ENCODE measurements at places on chromosomes 1 and 21.

DNA sequence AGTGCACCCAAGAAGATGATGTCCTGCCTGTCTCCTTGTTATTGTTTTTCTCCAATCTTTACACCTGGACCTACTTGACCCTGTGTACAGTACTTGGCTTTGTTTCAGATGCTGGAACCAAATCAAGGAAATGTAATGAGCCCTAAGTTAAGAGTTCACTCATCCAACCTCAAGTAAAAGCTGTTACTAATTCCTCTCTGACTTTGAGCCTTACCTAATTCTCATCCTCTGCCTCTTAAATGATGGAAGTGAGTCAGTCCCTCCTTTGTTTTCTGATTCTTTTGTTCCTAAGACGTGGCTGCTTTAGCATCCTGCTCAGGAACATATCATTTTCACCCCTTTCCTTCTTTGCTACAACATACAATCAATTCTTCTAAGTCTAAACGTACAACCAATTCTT is 15.3 kb upstream of the PLA2G4A start:
- DNase-seq, result no peak

DNA sequence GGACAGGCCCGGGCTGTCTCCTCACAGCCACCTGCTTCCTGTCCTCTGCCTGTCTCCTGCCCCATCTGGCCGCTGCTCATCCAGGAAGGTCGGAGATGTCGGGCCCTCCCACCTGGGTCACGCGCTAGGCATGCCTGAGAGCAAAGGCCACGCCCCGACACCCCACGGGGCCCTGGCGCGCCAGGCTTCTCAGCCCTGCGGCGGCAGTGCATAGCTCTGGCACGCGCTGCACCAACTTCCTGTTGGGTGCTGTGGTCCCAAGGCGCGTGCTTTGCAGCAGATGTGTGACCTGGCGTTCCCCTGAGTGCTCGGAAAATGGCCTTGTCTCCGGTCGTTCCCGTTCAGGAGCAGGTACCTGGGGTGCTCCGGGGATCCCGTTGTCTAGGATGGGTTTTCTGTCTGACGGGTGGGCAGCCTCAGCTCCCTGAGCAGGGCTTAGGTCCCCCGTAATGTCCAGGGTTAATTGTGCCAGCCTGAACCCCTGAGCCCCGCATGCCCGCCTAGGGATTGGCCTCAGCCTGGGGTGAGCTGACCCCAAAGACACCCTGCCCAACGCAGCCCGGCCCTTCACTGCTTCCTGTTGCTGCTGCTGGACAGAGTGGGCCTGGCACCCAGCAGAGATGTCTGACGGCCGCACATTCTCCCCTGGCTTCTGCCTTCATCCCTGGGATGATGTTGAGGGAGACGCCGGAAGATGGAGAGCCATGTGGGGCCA is 19.4 kb upstream of the KCNAB2 start:
- peak; percentile 90 for DNase-seq

GRCh38 chr1:236468625-236469024 is 55.2 kb upstream of the LGALS8 start:
- no peak for DNase-seq

DNA sequence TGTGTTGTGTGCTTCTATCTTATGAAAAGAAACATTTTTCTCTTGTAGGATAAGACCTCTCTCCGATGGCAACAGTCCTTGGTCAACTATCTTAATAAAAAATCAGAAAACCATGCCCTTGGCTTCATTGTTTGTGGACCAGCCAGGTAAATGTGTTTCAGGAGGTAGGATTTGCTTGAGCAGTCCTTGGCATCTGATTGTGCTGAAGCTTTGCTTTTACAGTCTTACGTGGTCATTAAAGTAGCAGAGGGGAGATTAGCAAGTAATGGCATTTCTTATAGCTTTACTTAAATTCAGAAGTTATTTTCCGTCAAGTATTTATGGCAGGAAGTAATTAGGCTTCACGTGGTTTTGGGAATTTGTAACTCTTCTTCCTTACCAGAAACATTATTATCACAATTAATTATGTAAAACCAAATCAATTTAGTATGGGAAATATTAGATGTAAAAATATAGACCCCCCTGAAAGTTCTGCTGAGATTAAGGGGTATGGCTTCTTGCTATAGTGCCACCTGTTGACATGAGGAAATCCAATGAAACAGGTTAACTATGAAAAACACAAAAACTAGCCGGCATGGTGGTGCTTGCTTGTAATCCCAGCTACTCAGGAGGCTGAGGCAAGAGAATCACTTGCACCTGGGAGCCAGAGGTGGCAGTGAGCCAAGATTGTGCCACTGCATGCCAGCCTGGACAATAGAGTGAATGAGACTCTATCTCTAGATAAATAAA is 49.0 kb downstream of the MAP3K21 start:
- DNase-seq, result no peak

DNA sequence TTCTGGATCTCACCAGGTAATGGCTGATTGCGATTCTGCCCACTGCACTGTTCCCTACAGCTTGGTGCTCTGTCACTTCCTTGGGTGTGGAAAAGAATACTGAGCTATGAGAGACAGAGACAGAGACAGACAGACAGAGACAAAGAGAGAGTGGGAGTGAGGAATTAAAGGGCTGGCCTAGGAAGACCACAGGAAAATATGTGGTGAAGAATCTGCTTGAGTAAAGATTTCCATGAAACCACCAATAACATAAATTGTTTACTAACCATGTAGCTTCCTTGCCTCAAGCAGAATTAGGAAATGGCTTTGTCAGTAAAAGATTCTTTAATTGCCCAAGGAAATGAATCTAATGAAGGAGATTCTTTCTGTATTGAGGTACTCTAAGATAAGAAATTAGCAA is 54.4 kb downstream of the MPZL1 start:
- no peak for DNase-seq

- DNase-seq, result peak; percentile 47
Measured at GRCh38 chr1:161440312-161440894, 64.9 kb upstream of the FCGR2A start.

GRCh38 chr1:234127026-234127671 is 222.7 kb downstream of the SLC35F3 start:
- no peak for DNase-seq

DNA sequence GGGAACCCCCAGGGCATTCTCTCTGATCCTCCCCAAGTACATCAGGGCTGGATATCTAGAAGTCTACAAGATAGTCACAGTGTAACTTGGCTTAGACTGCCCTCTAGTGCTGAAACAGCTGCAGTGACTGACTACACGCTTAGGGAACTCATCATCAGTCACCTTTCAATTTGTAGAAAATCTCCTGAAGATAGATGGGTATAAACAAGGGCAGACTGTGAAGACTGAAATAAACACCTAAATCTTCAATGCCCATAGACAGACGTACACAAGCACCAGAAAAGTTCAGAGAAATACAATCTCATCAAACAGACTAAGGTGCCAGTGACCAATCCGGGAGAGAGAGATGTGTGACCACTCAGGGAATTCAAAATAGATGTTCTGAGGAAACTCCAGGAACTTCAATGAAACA is 46.6 kb downstream of the PACC1 start:
- peak; percentile 71 for DNase-seq

DNA sequence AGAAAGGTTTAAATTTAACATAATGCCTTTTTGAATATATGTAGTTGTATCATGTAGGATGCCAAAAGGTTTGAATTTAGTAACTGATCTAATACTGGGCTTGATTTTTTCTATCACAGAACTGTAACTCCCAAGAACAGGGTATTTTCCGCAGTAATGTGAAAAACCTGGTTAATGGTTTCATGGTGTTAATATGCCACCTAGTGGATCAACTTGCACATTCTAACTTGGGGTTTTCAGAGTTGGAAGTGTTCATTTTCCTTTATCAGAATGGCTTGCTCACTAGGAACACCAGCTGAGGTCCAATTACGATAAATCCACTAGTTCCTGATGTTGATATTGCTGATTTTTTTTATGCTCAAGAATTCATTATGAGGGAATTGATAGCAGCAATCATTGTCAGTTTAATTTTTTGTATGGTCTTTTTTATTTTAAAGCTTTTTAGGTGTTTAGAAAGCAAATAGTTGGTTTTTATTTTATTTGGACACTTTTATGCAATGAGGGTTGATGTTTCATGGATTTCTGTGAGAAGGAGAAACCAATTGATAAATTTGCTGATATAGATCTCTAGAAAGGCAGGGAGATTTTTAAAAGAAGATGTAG is 157.2 kb downstream of the PLA2G4A start:
- peak; percentile 43 for DNase-seq

DNA sequence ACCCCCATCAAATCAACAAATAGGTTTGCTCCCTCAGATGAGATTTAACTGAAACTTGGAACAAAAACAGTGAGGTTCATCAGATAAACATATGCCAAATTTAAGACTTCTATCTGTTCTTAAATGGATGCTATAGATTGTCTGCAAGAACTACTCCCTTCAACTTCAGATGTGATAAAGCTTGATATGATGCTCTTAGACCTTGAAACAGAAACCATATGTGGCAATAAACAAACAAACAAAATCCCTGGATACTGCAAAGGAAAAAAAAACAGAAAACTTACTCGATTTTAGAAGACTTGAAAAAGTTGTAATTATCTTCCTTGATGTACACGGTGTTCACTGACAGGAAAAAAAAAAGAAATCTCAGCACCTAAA is 286.1 kb upstream of the USP25 start:
- no peak for DNase-seq

GRCh38 chr21:25997788-25998611 is 172.6 kb downstream of the APP start:
- DNase-seq, result no peak

- DNase-seq, result no peak
Measured at GRCh38 chr21:39088831-39089380, 94.3 kb downstream of the PSMG1 start.

GRCh38 chr1:29664711-29665110 is 428.4 kb downstream of the PTPRU start:
- no peak for DNase-seq

GRCh38 chr1:156356875-156357534 is 12.0 kb upstream of the RHBG start:
- DNase-seq, result peak; percentile 74

GRCh38 chr1:13535227-13535626 is 21.4 kb upstream of the LRRC38 start:
- DNase-seq, result no peak

DNA sequence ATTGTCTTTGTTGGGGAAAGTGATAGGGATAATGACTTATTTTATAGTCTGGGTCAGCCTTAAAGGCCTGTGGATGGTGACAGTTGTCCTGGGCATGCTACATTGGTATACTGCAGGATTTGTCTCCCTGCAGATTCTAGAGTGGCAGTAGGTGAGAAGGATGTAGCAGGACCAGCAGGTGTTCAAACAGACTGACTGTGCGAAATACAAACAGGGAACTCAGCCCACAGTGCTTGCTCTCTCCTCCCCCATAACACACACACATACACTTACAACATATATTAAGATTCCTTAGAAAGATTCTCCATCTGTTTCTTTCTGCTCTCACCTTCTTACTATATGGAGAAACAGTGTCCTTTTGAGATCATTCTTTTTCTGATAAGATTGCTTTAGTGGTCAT is 6.9 kb downstream of the PDE4B start:
- no peak for DNase-seq

- no peak for DNase-seq
Measured at GRCh38 chr1:29323636-29324035, 87.3 kb downstream of the PTPRU start.

DNA sequence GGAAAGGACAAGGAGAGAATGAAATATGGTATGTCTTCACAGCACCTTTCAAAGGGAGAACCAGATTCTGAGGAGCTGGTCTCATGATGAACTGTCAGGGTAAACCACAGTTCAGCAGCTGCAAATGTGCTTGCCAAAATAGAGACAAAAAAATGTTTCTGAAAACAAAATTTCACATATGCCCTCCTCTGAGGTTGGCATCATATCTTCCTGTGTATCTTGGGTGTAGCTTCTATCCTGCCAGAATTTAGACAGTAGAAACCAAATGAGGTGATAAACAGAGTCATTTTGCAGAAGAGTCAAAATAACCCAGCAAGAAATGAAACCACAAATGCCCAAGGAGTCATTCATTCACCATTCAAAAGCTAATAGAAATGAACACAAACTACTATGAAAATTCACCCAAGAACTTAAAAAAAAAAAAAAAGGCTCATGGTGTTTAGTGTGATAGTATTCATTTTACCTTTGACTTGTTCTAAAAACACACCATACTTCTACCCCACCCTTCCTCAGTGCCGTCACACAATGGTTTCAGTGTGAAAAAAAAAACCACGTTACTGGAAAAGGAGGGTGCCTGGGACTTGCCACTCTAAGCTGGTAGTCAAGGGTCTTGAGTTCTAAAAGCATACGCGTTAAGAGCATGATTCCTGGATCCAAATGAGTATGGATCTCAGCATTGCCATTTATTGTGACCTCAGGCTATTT is 18.5 kb downstream of the SELL start:
- peak; percentile 86 for DNase-seq

- DNase-seq, result no peak
Measured at GRCh38 chr1:36183309-36183856, 27.4 kb downstream of the MAP7D1 start.

DNA sequence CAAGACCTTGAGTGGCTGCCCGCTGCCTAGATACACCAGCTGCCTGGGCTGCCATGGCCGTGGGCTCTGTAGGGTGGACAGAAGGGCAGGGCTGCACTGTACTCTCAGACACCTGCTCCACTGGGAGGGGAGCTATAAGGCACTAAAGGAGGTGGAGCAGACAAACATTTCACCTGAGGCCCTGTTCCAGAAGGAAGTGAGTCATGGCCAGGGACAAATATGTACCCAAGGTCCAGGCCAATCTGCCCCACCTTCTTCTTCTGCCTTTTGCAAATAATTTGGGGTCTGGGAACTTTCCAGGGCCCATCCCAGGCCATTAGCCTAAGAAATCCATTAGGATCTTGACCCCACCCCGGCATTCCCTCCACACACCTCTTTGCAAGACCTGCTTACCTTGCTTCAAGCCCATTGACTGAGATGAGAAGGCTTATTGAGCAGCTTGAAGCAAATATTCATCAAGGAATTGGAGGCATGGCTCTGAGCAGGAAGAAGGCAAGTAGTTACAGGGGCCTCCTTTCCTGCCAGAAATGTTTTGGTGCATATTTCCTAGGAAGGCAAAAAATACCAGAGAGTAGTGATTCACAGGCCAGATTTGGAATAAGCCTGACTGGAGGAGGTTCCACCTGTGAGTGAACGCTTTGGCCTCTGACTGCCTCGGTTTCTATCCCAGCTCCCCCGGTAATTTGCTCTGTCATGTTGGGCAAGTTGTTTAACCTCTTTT is at the start of gene CAPN8:
TSS of gene CAPN8 (minus strand) at position 110 of the 721 bp plus-strand sequence. CDS start at position 55, 55 bp downstream.
- DNase-seq, result no peak

DNA sequence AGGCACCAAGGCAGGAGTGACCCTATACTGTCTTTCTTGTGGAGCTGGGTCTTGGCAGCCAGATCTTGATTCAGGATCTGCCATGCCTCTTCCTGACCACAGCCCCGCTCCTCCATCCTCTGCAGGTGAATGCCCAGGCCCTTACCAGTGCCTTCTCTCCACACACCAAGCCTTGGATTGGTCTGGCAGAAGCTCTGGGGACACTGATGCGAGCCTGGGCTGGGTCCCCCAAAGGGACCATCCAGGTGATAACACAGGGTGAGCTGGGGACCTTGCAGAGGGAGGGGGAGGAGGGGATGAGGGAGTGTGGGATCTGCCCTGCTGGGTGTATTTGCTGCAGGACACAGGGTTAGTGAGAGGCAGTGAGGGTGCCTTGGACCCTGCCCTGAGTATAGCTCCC is 28.4 kb downstream of the HMGCS2 start:
- no peak for DNase-seq

Measured in CD4-positive, alpha-beta T cell treated with Interleukin-2 at 100 ng/mL for 4 hours (primary cell).